Anterior cingulate cortex (tissue), 58 donors: ENCODE measurements at places on chromosomes 5 and 9.

- no peak for DNase-seq
Observed at GRCh38 chr5:112973904-112974303, 2.7 kb upstream of the DCP2 start.

GRCh38 chr9:113187929-113188595 is 33.0 kb downstream of the FKBP15 start:
- DNase-seq, result no peak

GRCh38 chr9:136947028-136947891 is 2.2 kb downstream of the C8G start:
- no peak for DNase-seq

DNA sequence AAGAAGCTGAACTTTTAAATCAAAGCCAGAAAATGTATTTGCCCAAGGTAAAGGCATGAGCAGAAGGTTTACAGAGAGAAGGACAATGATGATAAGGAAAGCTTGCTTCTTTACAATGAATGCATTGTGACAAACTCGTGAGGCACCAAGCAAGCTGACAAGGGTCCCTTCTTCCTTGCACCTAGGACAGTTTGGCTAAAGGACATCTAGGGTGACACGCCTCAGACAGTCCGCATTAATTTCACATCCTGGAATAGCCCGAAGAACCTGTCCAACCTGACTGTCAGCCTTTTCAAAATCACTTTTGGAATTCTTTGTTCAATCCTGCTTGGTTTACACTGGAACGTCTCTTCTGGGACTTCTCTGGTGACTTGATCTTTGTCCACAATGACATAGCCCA is 146.4 kb upstream of the MAP3K1 start:
- DNase-seq, result no peak

- no peak for DNase-seq
Observed at GRCh38 chr5:54385994-54386393, 69.5 kb upstream of the HSPB3 start.

- no peak for DNase-seq
Observed at GRCh38 chr9:116190637-116191396, 37.2 kb downstream of the PAPPA start.

GRCh38 chr5:61489574-61489973 is 157.5 kb downstream of the ZSWIM6 start:
- DNase-seq, result no peak

DNA sequence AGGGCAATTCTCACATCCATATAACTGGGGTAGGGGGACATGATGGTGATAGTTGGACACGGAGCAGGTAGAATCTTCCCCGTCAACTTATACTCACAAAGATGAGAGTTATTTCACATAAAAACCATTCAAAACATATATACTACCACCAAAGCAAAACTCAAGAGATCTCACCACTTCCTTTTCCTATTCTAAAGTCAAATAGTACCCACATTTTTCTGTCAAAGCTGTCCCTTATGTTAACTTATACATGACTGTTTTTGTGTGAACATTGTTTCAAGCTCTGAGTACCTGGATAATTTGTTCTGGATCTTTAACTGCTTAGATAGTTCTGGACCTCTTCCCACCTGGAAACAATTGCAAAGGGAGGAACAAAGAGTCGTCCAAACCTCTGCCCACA is 95.5 kb upstream of the MAN2A1 start:
- DNase-seq, result no peak

- no peak for DNase-seq
Observed at GRCh38 chr9:33719581-33720374, 75.6 kb upstream of the PRSS3 start.

DNA sequence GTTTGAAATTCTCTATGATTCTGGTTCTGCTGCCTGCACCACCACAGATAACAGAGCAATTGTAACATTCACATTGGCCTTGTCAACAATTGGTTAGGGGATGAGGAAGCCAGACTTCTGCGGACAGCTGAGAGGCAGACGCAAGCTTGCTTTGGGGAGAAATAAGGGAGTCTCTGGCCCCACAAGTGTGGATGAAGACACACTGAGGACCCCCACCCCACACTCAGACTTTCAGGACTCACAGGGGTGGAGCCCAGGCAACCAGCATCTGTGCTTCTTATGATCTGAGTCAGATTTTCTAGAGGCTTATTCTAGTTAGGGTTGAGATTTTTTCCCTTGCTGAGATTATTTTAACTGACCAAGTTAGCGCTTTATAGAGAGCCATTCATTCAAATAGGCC is 140.3 kb upstream of the IRX2 start:
- no peak for DNase-seq

DNA sequence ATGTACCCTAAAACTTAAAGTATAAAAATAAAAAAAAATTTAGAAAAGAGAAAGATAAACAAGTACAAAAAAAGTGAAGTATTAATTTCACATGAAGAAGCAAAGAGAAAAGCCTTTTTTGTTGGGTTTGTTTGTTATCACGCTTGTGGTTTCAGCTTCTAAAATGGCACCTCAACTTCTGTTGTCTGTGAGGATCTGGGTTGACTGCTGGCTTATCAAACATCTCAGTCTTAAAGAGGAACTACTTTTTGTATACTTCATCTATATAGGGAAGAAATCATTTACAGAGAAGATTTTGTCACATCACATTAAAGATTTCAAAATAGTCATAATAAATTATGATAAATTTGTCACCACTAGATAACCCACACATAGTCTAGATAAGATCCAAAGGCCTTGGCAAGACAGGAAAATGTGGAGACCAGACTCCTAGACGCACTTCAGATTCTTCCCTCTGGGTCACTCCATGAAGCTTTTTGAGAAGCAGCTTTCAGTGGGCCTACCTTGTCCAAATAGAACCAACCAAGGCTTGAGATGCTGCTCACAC is 8.8 kb upstream of the ADGRV1 start:
- no peak for DNase-seq

- no peak for DNase-seq
Observed at GRCh38 chr5:111685969-111686368, 71.0 kb downstream of the NREP start.

- DNase-seq, result no peak
Observed at GRCh38 chr9:35112257-35113020, 3.2 kb downstream of the ATOSB start.

- DNase-seq, result no peak
Observed at GRCh38 chr9:133779081-133779480, 40.9 kb upstream of the SARDH start.

- DNase-seq, result no peak
Observed at GRCh38 chr5:88368201-88368600, 99.6 kb upstream of the TMEM161B start.

GRCh38 chr5:484556-484955 is 39.7 kb downstream of the SLC9A3 start:
- DNase-seq, result no peak

DNA sequence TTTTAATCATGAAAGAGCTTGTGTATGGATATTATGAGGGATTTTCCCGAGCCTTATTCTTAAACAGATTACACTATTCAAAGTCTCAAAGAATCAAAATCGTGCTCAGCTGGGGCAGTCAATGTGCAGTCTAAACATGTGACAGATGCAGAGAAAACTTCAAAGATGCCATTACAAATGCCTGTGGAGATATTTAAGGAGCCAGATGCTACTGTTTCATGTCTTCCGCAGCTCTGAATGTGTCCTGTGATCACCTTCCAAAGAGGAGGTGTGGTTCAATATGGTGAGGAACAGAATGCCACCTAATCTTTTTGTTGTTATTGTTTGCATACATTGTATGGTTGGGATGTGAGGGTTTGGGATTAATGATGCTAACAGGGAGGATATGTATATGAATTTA is 593.3 kb upstream of the ARRDC3 start:
- no peak for DNase-seq

DNA sequence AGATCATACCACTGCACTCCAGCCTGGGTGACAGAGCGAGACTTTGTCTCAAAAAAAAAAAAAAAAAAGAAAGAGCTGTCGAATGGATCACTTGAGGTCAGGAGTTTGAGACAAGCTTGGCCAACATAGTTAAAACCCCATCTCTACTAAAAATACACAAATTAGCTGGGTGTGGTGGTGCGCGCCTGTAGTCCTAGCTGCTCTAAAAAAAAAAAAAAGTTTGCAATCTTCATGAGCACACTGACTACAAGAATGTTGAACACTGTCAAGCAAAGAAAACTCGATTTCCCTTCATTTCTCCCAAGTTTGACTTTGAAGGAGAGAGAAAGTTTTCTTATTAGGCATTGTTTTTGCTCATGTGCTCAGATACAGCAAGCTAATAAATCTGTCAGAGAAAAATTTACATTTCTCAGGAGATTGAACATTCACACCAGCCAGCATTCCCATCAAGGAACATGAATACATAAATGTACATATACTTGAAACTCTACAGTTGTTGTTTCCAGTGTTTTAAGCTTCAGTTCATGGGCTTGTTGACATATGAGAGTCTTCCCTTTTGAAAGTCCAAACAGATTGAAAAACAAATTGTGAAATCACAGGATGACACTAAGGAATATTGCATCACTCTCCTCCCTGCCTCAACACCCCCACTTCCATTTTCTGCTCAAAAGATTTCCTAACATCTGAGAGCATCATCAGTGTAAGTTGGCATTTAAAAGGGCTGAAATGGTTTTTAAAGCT is 81.8 kb downstream of the ARRDC3 start:
- DNase-seq, result no peak

DNA sequence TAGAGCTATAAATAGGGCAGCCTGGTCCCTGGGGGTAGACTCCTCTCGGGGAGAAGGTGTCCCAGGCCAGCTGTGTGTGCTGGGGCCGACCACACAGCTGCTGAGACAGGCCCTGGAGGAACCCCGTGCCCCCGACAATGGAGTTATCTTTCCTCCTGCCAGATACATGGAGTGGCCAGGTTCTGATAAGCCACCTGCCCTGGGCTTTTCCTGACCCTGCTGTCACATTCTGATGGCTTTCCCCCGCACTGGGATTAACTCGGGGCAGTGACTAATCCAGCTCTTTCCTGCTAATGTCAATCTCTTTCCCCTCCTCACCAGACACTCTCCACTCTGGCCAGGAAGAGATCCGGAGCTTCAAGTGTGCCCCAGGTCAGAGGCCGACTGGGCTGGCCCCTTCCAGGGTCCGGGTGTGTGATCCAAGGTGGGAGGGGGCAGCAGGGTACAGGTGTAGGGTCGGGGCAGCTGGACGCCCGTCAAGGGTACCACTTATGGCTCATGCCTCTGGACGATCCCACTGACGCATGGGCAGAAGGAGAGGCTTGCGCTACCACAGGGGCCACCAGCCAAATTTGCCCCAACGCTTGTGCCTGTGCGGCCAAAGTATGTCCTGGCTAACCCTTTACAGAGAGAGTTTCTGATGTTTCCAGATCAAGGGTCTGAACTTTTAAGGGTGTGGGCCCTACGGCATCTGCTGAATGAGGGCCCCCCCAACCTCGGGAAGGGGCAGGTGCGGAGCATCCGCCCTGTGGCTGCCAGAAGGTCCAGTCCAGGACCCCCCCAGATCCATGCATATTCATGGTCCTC is 20.6 kb upstream of the COL5A1 start:
- DNase-seq, result no peak

DNA sequence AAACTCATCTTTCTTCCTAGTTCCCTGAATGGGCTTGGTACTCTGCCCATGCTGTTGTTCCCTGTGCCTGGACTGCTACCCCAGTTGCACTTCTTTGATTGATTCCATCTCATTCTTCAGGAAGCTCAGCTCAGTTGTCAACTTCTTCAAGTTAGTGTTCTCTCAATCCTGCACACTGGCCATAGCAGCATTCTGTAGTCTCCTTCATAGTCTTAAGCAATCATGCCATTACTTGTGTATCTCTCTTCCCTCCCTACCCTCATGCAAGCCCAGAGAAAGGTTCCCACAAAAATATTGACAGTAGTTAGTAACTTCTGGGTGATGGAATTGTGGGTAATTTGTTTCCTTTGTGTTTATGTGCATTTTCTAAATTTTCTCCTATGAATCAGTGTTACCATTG is 5.5 kb downstream of the KDM4C start:
- DNase-seq, result no peak

GRCh38 chr9:117278020-117278419 is 136.8 kb downstream of the ASTN2 start:
- DNase-seq, result no peak

DNA sequence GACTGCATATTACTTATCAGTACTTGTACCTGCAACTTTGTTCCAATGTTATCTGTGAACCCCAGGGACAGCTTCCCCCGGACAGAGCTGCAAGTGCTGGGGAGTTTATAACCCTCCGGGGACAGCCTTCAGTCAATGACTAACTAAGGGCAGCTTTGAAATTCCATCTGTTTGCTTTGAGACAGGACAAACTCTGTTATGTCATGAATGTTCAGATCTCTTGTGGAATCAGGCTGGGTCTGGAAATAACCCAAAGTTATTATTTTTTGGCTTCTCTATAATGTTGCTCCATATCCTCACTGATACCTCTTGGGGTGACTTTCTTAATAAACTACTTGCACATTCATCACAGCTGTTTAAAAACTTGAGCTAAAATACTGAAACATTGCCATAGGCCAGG is 617.5 kb upstream of the TLE4 start:
- DNase-seq, result no peak

DNA sequence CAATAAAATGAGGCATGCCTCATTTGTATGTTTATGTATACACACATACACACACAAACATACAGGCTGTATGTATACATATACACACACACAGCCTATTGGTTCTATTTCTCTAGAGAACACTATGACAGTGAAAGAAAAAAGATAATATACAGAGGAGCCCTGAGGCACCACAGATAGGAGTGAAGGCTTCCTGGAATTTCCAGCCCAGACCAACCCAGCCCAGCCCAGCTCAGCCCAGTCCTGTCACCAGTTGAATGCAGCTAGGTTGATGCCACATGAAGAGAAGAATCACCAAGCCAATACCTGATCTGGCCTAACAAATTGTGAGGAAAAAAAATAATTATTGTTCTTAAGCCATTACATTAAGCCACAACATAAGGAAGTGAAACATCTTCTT is 126.9 kb upstream of the PDE4D start:
- DNase-seq, result no peak

- DNase-seq, result no peak
Observed at GRCh38 chr5:73388306-73388684, 60.3 kb downstream of the FOXD1 start.

DNA sequence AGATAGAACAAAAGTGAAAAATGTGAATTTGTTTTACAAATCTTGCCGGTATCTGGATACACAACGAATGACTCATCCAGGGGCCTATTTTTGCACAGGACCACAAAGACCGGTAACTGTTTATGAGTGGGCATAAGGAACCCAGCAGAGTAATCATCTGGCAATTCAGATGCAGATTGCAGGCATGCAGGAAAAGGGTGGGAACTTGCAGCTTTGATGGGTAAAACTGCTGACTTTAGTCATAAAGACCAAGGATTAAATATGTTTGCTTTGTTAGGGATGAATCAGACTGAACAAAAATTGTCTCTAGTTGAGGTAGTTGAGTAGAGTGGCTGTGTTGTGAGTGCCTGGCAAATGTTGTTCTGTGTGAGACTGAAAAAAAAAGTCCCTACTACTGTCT is 309.6 kb upstream of the CCNH start:
- no peak for DNase-seq

DNA sequence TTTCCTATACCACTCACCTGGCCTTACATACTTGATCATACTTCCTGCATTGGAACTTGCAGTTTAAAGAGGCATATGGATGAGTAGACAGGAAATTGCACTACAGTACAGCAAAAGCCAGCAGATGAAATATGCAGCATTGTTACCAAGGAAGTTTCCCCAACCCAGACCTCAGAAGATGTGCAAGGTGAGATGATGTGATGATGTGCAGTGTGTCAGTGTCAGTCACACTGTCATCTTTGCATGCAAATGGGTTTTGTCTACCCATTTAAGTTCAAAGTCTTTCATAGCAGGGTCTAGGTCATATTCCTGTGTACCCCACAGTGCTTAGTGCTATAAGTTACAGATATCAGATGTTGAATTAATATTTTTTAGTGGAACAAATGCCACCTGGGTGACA is 89.3 kb upstream of the CER1 start:
- no peak for DNase-seq

- DNase-seq, result no peak
Observed at GRCh38 chr9:33304362-33304761, 14.0 kb downstream of the NFX1 start.
